Heart right ventricle (tissue), 16 donors: ENCODE measurements at places on chromosomes 5 and 9. TPM values are rescaled to one million over a fixed set of nuclear protein-coding genes. Genes with fewer than 3 reads are reported as not detected.

GRCh38 chr9:109729513-109729912, 50.5 kb upstream of the PALM2AKAP2 start:
- H3K36me3 ChIP-seq: no peaks in the 10 kb centered on the region
- no peak for DNase-seq
- H3K27me3 ChIP-seq: no peaks in the 10 kb centered on the region
- H3K4me1 ChIP-seq: no peaks in the 10 kb centered on the region
- H3K4me3 ChIP-seq: no peak overlapping the region

PCDHA1 gene
- not detected for total RNA-seq

GRCh38 chr5:55518831-55519390, 15.9 kb downstream of the PLPP1 start:
- no peaks in the 10 kb centered on the region for H3K36me3 ChIP-seq
- H3K27me3 ChIP-seq: no peaks in the 10 kb centered on the region
- DNase-seq: no peak
- H3K4me3 ChIP-seq: no peak overlapping the region
- no peaks in the 10 kb centered on the region for H3K4me1 ChIP-seq

CACFD1 gene
- 10.7 TPM for total RNA-seq

GRCh38 chr5:140202610-140203009, 27.6 kb downstream of the CYSTM1 start:
- H3K4me3 ChIP-seq: no peak overlapping the region
- no peaks in the 10 kb centered on the region for H3K27me3 ChIP-seq
- peaks cover 31% of the 10 kb centered on the region for H3K4me1 ChIP-seq
- H3K36me3 ChIP-seq: no peaks in the 10 kb centered on the region
- no peak overlapping the region for H3K27ac ChIP-seq
- DNase-seq: no peak

- H3K27ac ChIP-seq: no peak overlapping the region
- DNase-seq: no peak
- no peaks in the 10 kb centered on the region for H3K4me1 ChIP-seq
- no peaks in the 10 kb centered on the region for H3K36me3 ChIP-seq
- H3K27me3 ChIP-seq: no peaks in the 10 kb centered on the region
These were observed 307.8 kb upstream of the ARRDC3 start for GRCh38 chr5:91690921-91691320.

DNA sequence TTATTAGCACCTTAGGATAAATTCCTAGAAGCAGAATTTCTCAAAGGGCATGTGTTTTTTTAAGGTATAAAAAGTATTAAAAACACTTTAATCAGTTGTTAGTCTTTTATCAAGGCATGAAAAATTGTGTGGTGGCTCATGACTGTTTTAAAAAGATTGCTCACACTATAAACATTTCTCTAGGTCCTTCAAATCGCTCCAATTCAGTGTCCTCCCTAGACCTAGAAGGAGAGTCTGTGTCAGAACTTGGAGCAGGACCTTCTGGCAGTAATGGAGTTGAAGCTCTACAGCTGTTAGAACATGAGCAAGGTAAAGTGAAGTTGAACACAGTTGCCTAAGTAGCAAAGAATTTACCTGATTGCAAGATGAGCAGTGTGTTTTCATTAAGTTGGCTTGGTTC, 62.0 kb downstream of the GAPVD1 start:
- no peak overlapping the region for H3K27ac ChIP-seq
- no peak for DNase-seq
- H3K4me1 ChIP-seq: no peaks in the 10 kb centered on the region
- no peaks in the 10 kb centered on the region for H3K36me3 ChIP-seq

GRCh38 chr5:17113174-17113958, 104.1 kb upstream of the BASP1 start:
- H3K4me1 ChIP-seq: peaks cover 13% of the 10 kb centered on the region
- no peak overlapping the region for H3K4me3 ChIP-seq
- no peaks in the 10 kb centered on the region for H3K36me3 ChIP-seq
- DNase-seq: no peak
- no peak overlapping the region for H3K27ac ChIP-seq

HMMR gene
- total RNA-seq: 0.30 TPM

GRCh38 chr9:89137542-89138462, 40.8 kb downstream of the SHC3 start:
- DNase-seq: peak; percentile 13
- H3K4me1 ChIP-seq: peaks cover 11% of the 10 kb centered on the region
- H3K4me3 ChIP-seq: no peak overlapping the region
- H3K36me3 ChIP-seq: no peaks in the 10 kb centered on the region
- H3K27me3 ChIP-seq: no peaks in the 10 kb centered on the region
- H3K27ac ChIP-seq: no peak overlapping the region

DNA sequence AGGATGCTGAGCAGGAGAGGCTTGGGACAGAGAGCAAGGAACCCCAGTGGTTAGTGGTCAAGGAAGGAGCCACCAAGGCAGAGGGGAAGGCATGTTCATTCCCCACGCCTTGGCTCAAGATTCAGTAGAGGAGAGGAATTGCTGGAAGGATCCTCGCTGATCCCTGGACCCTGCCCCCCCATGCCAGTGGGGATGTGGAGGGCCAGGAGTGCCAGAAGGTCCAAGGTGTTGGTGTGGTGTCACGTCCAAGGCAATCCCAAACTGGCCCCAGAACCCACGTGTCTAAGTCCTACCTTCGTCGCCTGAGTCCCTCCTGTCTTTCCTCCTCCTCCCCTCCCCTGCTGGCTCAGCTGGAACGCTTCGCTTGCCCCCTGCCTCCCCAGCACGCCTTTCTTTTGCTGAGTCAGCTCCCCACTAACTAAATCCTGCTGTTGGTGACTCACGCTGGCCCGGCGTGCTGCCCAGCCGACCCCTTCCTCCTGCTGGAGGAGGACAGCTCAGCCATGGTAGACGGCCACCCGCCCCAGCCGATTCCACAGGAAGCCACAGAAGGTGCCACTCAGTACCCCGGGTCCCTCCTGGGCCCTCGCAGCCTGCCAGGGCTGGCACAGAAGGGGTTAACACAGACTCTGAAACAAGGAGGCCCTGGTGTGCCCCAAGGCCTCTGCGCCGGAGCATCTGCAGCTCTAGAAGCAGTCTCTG, 37.6 kb upstream of the ORM1 start:
- no peak overlapping the region for H3K27ac ChIP-seq
- no peak for DNase-seq
- no peaks in the 10 kb centered on the region for H3K36me3 ChIP-seq
- no peaks in the 10 kb centered on the region for H3K27me3 ChIP-seq
- peaks cover 5% of the 10 kb centered on the region for H3K4me1 ChIP-seq

GRCh38 chr9:113954591-113954990, 78.5 kb downstream of the ZNF618 start:
- DNase-seq: no peak
- no peak overlapping the region for H3K4me3 ChIP-seq
- peak overlapping the region; percentile 5 for H3K27ac ChIP-seq
- no peaks in the 10 kb centered on the region for H3K36me3 ChIP-seq

- no peaks in the 10 kb centered on the region for H3K4me1 ChIP-seq
- no peak for DNase-seq
- no peaks in the 10 kb centered on the region for H3K27me3 ChIP-seq
- H3K27ac ChIP-seq: no peak overlapping the region
- H3K4me3 ChIP-seq: no peak overlapping the region
These were observed 12.0 kb upstream of the ARSB start for GRCh38 chr5:78997090-78997489.

- peaks cover 27% of the 10 kb centered on the region for H3K4me1 ChIP-seq
- no peak for DNase-seq
These were observed 3.8 kb upstream of the GGTA1 start for GRCh38 chr9:121503444-121503843.

DNA sequence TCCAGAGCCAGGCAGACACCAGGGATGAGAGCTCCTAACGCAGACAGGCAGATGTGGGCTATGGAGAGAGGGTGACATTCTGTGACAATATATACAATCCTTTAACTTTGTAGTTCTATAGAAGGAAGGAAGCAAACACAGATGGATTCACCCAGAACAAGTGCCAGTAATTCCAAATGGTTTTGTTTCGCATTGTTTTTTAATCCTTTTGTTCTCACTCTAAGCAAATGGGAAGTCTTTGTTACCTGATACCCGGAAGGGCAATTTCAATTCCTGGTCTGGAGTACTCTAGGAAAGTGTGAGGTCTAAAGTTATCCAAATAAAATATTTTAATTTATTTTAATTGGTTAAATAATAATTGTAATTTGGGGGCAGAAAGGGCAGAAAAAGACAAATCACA, 2.5 kb downstream of the FRMD3 start:
- peak overlapping the region; percentile 62 for H3K4me3 ChIP-seq
- DNase-seq: no peak
- H3K27ac ChIP-seq: no peak overlapping the region
- H3K4me1 ChIP-seq: peaks cover 3% of the 10 kb centered on the region

ZDHHC11B gene
- 13.8 TPM for total RNA-seq

NR6A1 gene
- 2.0 TPM for total RNA-seq

DNA sequence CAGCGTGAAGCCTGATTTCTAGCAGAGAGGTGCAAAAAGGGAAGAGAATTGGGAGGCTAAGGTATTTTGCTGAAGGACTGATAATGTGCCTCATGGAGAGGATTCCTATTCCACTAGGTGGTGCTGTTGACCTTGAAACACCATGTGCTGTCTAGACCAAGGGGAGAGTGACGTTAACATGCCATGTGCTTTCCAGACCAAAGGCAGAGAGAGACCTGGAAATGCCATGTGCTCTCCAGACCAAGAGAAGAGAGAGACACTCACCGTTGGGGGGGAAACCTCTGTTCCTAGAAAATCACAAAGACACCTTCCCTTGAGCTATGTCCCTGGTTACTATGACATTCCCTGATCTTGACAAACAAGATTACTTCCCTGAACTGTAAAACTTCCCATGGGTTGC, 286.0 kb upstream of the TUSC1 start:
- H3K27ac ChIP-seq: no peak overlapping the region
- H3K4me1 ChIP-seq: no peaks in the 10 kb centered on the region
- H3K27me3 ChIP-seq: no peaks in the 10 kb centered on the region
- H3K36me3 ChIP-seq: no peaks in the 10 kb centered on the region
- DNase-seq: no peak
- H3K4me3 ChIP-seq: no peak overlapping the region

PELO gene
- 28.1 TPM for total RNA-seq

DNA sequence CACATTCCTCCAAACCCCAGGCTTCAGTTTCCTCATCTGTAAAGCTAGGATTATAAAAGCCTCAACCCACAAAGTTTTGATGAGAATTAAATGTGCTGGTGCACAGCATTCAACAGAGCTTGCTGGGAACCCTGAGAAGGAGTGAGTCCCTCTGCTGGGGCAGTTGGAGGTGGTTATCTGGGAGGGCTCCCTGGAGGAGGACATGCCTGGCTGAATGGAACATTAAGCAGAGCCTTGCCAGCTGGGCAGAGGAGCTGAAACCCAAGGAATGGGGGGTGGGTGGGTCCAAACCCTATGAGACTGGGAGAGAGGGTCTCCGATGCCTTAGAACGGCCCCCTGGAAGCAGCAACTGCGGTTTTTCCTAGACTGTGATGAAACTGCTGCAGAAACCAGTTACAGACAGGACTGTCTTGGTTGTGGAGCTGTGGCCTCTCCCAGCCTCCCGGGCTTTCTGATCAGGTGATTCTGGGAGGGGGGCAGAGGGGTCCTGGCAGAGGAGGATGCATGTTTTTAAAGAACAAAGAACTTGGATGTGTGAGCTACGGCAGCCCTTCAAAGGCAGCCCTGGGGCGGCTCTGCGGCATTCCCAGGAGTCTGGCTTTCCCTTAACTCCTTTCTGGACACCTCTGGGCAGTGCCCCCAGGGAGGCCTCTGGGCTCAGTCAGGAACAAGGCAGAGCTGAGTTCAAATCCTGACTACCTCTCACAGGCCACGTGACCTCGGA, 20.8 kb downstream of the FIBCD1 start:
- H3K27ac ChIP-seq: no peak overlapping the region
- no peak for DNase-seq
- H3K4me1 ChIP-seq: no peaks in the 10 kb centered on the region
- H3K27me3 ChIP-seq: peaks cover 45% of the 10 kb centered on the region
- H3K36me3 ChIP-seq: no peaks in the 10 kb centered on the region
- no peak overlapping the region for H3K4me3 ChIP-seq

GRCh38 chr9:106731910-106732309, 131.1 kb upstream of the ZNF462 start:
- DNase-seq: no peak
- peaks cover 4% of the 10 kb centered on the region for H3K4me1 ChIP-seq
- H3K27me3 ChIP-seq: no peaks in the 10 kb centered on the region
- no peak overlapping the region for H3K27ac ChIP-seq

GRCh38 chr5:35854248-35854647, 2.4 kb upstream of the IL7R start:
- H3K27ac ChIP-seq: peak overlapping the region; percentile 8
- no peak overlapping the region for H3K4me3 ChIP-seq
- H3K27me3 ChIP-seq: no peaks in the 10 kb centered on the region
- H3K36me3 ChIP-seq: no peaks in the 10 kb centered on the region
- no peaks in the 10 kb centered on the region for H3K4me1 ChIP-seq

PCDHGA2 gene
- total RNA-seq: 8.6 TPM

CERT1 gene
- 27.9 TPM for total RNA-seq

- H3K36me3 ChIP-seq: no peaks in the 10 kb centered on the region
- no peak overlapping the region for H3K4me3 ChIP-seq
- peaks cover 45% of the 10 kb centered on the region for H3K4me1 ChIP-seq
- peak overlapping the region; percentile 58 for H3K27ac ChIP-seq
- H3K27me3 ChIP-seq: no peaks in the 10 kb centered on the region
These were observed 31.0 kb upstream of the GABRP start for GRCh38 chr5:170752257-170753215.

CD72 gene
- total RNA-seq: 0.53 TPM

DNA sequence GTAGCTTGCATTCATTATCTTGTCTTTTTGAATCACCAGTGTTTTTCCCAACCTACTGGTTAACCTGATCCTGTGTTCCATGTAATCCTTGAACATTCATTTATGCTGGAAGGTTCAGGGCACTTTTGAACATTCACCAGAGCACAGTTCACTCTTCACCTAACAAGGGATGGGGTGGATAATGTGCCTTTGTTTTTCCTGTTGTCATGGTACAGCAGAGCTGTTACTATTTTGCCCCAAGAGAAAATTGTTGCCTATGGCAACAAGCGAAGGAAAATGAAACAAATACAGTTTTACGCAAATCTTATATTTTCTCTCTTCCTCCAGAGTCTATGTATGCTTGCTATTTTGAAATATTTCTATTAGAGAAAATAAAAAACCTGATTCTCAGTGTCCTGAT, 60.3 kb upstream of the RIOK2 start:
- no peaks in the 10 kb centered on the region for H3K27me3 ChIP-seq
- H3K4me3 ChIP-seq: no peak overlapping the region
- H3K27ac ChIP-seq: no peak overlapping the region
- H3K4me1 ChIP-seq: no peaks in the 10 kb centered on the region
- no peak for DNase-seq
- H3K36me3 ChIP-seq: no peaks in the 10 kb centered on the region

GRCh38 chr5:75707911-75708509, 9.2 kb downstream of the POC5 start:
- no peak overlapping the region for H3K27ac ChIP-seq
- H3K4me3 ChIP-seq: no peak overlapping the region
- H3K4me1 ChIP-seq: no peaks in the 10 kb centered on the region
- peaks cover 80% of the 10 kb centered on the region for H3K36me3 ChIP-seq
- no peak for DNase-seq

- peaks cover 4% of the 10 kb centered on the region for H3K36me3 ChIP-seq
- no peaks in the 10 kb centered on the region for H3K27me3 ChIP-seq
- no peak overlapping the region for H3K4me3 ChIP-seq
- no peak for DNase-seq
- no peak overlapping the region for H3K27ac ChIP-seq
These were observed 65.8 kb upstream of the PLPP6 start for GRCh38 chr9:4596165-4596922.

FOXD4L3 gene
- not detected for total RNA-seq

PPP2CA gene
- 212 TPM for total RNA-seq
